ENCODE measurements at places on chromosomes 11 and 22.

DNA sequence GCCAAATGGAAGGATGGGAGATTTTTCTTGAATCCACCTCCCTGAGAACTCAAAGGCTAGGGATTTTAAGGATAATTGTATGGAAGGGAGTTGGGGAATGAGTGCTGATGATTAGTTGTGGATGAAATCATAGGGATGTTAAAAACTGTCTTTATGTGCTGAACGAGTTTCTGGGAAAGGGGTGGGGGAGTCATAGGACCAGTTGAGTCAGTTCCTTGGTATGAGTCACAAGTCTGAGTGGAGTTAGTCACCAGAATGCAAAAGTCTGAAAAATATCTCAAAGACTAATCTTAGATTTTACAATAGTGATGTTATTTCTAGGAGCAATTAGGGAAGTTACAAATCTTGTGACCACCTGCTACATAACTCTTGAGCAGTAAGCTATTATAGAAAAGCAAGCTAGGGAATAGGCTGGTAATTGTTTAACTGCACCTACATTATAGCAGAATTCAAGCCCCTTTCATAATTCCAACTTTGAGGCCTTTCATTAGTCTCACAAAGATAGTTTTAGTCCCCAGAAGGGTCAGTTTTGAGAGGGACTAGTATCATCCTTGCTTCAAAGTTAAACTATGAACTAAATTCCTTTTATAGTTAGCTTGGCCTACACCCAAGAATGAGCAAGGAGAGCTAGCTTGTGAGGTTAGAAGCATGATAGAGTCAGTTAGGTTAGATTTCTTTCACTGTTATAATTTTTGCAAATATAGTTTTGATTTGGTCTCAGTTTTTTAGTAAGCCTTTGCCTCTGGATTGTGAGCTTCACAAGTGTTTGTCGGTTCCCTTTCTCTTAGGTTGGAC is 668.0 kb downstream of the ETS1 start:
- no peaks in the 10 kb centered on the region for H3K4me1 ChIP-seq
- no peak overlapping the region for H3K27ac ChIP-seq
- no peaks in the 10 kb centered on the region for H3K27me3 ChIP-seq
- H3K36me3 ChIP-seq, result no peaks in the 10 kb centered on the region

- no peaks in the 10 kb centered on the region for H3K4me1 ChIP-seq
- no peaks in the 10 kb centered on the region for H3K36me3 ChIP-seq
- DNase-seq, result no peak
- H3K27me3 ChIP-seq, result no peaks in the 10 kb centered on the region
Measured at GRCh38 chr11:121777056-121777455, 324.3 kb upstream of the SORL1-AS1 start.

- peaks cover 20% of the 10 kb centered on the region for H3K36me3 ChIP-seq
- H3K27ac ChIP-seq, result no peak overlapping the region
- no peaks in the 10 kb centered on the region for H3K4me1 ChIP-seq
- DNase-seq, result no peak
- no peak overlapping the region for H3K4me3 ChIP-seq
Measured at GRCh38 chr11:108093128-108093904, 28.1 kb upstream of the ACAT1 start.

GRCh38 chr11:102453302-102453695 is 734 bp upstream of the TMEM123 start:
- H3K27me3 ChIP-seq, result peaks cover 49% of the 10 kb centered on the region
- peak overlapping the region; percentile 84 for H3K27ac ChIP-seq
- H3K4me1 ChIP-seq, result peaks cover 42% of the 10 kb centered on the region

Data from GM23338 (cell line).